ENCODE measurements at places on chromosomes 12 and 14.

GRCh38 chr14:94850309-94851211 lies 80.6 kb upstream of the GSC start:
- no peak for DNase-seq

- DNase-seq = no peak
Observed at GRCh38 chr14:34966413-34966812, 16.4 kb upstream of the SRP54 start.

DNA sequence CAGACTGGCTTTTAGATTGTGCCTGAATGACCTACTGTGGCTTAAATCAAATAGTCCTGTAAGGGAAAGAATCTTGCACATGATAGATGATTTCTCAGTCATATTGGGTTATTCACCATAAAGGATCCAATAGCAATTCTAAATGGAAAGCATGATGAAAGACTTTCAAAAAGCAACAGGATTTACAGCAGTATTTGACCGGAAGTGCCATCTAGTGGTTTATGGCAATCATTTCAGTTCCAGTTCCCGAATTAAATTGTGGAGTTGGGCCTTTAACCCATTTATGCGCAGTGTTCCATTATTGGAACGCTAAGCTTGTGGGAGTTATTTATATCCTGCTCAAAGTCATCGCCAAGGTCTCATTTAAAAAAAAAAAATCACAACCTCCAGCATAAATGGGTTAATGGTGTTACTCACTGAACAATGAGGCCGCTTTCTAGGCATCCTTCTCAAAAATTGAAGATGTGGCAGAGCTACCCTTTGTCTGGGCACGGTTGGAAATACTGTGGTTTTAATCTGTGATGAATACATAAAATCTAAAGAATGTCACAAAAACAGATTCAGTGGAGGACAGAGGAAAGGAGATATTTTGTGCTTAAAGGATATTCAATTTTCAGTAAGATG lies 60.8 kb upstream of the REP15 start:
- peak; percentile 66 for DNase-seq

GRCh38 chr14:89284333-89285058 lies 132.5 kb downstream of the FOXN3 start:
- no peak for DNase-seq

DNA sequence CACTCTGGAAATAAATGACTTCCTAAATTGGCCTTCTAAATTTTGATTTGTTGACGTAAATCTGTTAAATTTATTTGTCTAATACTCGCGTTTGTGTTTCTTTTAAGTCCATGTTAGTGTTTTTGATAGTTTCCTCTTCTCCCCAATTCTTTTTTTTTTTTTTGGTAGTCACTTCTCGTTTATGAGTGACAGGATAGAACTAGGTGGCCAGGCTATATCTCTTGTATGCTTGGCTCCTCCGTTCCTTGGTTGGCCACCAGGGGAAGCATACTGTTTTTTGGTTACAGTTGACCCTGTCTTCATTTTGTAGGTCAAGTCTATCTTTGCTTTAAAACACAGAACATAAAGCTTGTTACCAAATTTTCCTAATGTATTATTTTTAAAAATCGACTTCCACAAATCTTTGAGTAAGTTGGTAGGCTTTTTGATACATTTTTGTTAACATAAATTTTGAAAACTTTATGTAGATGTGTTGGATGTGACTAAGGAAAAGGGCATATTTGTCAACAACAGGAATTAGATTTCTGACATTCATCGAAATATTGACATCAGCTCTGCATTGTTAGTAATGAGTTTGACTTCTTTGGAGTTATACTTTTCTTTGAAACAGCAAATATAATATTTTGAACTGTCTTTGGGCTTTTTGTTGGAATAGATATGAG lies 2.2 kb downstream of the RCOR1 start:
- peak; percentile 82 for DNase-seq

DNA sequence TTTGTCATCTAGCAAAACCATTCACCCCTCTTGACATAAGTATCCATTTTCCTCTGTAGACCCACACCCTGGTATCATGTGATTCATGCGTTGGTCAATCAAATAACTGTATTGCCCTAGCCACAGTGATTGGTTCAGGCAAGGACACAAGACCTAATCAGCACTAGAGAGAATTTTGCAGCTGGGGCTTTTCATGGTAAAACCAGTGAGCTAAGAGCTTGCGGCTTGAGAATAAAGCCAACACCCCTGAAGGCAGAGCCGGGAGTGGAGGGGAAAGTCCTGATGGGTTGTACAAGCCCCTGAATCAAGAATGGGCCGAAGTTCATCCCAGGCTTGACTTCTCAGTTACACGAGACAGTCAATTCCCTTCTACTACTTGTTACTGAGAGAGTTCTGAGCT lies 33.2 kb upstream of the LTBP2 start:
- no peak for DNase-seq

- no peak for DNase-seq
Observed at GRCh38 chr12:52534482-52534881, 14.3 kb upstream of the KRT5 start.

DNA sequence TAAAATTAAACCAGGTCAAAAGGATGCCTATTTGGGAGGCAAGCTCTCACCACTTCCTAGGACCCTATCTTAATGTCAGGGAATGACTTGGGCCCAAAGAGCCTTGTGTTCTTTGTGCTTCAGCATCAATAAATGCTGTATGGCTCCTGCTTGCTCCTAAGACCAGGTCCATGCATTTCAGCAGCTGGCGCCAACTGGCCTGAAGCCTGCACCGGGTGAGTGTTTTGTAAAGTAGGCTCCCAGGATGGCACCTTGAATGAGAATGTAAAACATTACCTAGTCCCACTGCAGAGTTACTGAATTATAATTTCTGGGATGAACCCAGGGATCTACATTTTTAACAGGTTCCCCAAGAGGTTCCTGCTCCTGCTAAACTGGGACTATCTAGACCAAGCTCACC lies 16.1 kb upstream of the SLC38A4 start:
- DNase-seq = no peak

GRCh38 chr12:118185602-118186397 lies 49.9 kb downstream of the PEBP1 start:
- no peak for DNase-seq

GRCh38 chr12:124411281-124411878 lies 116.5 kb downstream of the RFLNA start:
- no peak for DNase-seq
